Activated CD8-positive, alpha-beta T cell treated with anti-CD3 and anti-CD28 coated beads for 36 hours (primary cell): ENCODE measurements at places on chromosomes 6 and 20. TPM values are rescaled to one million over a fixed set of nuclear protein-coding genes. Genes with fewer than 3 reads are reported as not detected.

GRCh38 chr6:56714273-56714672 lies 71.6 kb upstream of the DST start:
- no peak for DNase-seq

DNA sequence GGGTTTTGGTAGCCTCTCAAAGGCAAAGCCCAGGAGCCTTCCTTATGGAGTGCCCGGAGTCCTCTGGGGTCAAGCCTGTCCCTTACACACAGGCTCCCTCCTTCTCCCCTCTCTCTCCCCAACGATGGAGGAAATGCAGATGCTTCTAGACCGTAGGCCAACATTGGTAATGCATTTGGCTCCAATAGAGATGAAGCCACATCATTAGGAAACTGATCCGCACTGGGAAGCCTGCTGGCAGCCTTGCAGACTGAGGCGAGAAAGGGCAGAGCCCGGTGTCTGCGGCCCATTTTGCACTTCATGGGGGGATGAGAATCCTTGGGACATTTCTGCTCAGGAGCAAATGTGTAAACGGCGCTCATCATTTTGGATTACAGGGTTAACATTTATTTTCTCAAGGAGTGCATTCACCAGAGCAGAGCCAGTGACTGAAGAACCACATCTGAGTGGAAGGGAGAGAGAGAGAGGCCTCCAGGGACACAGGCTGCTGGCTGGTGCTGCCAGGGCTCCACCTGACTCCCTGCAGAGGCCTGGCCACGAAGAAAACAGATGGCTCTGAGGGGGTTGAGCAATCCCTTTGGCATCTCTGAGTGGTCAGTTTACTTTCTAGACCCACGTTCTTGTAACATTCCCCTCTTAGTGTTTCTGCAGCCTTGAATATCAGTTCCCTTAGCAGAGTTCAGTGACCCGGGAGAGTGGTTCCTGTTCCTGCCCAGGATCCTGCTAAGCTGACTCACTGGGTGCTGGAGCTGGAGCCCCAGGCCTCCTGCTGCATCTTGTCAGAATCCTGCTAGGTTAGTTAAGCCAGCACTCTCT lies 4.4 kb upstream of the CST3 start:
- no peak for DNase-seq

DNA sequence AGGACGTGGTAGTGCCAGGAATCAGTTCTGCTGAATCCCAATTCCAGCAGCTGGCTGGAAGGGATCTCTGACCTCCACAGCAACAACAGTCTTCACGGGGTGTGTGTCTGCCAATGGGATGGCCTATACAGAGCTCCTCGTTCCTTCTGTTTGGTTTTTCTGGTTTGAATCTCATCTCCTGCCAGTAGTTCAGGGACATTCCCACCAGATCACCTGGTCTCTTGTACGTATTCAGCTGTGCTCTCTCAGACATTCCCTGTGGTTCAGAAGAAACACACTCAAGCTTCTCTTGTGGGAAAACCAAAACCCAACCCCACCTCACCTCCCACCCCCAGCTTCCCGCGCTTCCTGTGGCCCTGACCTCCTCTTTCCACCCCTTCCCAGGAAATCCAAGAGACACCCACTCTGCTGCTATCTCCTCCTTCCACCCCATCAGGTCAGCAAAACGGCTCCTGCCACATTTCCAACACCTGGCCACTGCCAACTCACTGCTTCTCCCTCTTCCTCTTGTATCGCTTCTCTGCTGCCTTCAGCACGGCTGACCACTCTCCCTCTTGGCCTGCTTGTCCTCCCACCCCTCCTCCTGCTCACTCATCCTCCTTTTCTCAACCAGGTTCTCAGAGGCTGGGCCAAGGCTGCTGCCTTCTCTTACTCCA lies 63.3 kb upstream of the PTGIS start:
- no peak for DNase-seq

DNA sequence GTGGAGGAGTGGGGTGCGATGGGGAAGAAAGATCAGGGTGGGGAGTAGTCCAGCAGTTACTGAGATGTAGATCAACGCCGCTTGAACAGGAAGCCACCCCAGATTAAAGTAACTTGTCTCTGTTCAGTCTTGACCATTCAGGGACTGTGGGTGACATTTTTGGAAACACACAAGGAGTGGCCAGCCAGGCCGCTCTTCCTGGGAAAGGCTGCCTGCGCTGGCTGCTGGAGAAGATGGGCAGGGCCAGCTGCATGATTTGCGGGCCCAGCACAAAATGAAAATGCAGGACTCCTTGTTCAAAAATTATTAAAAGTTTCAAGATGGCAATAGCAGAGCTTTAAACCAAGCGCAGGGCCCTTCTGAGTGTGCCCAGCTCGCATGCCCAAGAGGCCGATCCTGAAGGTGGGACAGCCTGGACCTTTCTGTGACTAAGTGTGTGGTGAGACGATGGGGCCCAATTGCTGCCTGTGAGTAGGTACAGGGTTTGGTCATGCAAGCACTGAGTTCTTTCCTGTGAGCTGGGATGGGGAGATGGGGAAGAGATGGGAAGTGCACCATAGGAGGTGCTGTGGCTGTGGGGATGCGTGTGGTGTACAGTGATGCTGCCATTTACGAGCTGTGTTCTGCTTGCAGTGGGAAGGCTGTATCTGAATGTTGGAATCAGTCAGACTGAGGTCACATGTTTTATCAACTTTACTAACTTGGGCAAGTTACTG lies 51.3 kb downstream of the DAAM2 start:
- DNase-seq: no peak

DNA sequence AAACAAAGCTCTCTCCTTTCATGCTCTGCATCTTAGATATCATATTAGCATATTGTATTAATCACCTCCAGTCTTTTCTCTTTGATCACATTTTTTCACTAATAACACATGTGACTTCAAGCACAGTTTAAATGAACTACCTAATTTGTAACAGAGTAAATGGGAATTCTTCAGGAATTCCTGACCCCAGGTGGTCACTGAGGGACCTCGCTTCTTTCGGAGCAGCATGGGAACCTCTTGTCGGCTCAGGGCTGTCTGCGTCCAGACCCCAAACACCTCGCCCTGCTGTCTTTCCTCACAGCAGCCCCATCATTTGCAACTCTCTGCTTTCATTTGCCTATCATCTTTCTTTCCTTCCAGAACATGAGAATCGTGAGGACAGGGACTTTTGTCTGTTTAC lies 103.5 kb downstream of the DACT2 start:
- no peak for DNase-seq

Gene AIF1
- 240 TPM for total RNA-seq

Gene ANGPT4
- not detected for total RNA-seq

Gene LY6G6F
- total RNA-seq: not detected

Gene PHACTR1
- 0.11 TPM for total RNA-seq
